DMS79 (cell line): ENCODE measurements at places on chromosomes 6 and 20.

- DNase-seq: no peak
These were observed 71.8 kb upstream of the L3MBTL3 start for GRCh38 chr6:129946439-129947140.

DNA sequence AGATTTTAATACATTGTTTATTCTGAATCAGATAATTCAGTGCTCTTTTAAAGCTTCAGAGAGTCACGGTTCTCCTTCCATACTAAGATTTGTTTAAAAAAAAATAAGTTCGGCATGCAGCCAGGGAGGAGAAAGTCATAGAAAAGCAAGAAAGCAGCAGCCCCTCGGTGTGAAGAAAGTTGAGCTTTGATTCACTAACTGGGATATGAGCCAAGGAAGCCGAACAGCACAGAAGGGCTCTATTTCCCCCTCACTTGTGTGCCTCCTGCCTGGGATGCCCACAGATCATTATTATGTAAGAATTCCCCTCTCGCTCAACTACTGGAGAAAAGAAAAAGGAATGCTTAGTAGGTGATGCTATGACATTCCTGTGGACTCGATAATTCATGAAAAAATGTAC lies 69.3 kb upstream of the SYNJ2 start:
- DNase-seq: no peak

DNA sequence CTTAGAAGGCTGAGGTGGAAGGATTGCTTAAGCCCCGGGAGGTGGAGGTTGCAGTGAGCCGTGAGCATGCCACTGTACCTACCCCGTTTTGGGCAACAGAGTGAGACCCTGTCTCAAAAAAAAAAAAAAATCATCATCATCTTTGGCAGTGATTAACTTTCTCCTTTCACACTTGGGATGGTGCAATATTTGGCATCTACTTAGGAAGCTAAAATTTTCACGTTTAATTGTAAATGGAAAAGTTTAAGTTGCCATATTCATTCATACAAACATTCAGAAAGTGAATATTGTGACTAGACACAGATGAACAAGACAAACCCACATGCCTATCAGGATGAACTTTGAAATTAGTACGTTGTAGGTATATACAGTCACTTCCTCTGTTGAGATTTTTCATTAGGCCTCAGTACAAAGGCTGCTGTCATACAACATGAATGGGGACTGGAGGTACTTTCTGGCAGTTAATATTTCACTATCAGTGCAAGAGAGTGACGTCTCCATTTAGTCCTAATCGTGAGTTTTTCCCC lies 10.3 kb downstream of the TOP1 start:
- no peak for DNase-seq

GRCh38 chr6:24329451-24329850 lies 28.4 kb downstream of the DCDC2 start:
- no peak for DNase-seq

- no peak for DNase-seq
These were observed 1054.3 kb downstream of the EPHA7 start for GRCh38 chr6:92364948-92365541.

GRCh38 chr20:2692886-2693285 lies 306 bp downstream of the EBF4 start:
- no peak for DNase-seq

DNA sequence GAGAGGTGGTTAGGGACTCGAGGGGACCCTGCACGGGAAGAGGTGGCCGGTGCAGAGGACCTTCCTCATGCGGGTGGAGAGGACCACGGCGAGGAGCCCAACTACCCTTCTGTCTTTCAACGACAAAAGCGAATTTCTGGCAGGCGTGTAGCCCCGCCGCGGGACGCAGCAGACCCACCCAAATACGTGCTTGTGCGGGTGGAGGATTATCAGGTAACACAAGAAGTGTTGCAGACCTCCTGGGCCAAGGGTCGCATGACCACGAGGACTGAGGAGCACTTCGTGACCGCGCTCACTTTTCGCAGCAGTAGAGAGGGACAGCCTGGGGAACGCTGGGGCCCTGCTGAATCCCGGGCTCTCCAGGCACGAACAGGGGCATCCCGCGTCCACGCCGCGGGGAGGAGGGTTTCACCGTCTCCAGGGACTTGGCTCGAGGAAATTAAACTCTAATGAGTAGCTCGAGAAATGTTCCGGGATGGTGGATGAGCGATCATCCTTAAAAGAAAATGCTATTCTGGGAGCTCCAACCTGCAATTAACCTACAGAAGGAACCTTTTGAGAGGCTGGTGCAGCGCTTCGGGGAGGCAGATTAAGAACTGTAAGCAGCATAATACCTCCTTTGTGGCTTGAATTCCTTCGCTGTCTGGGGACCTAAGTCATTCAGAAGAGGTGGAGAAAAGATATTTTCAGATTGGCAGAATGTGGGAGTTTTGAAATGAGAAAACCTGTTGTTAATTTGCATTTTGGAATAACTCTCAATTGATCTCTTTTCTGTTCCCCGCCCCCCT lies 804 bp downstream of the C6orf141 start:
- no peak for DNase-seq

- DNase-seq: no peak
These were observed 1.2 kb downstream of the EYA2 start for GRCh38 chr20:46895906-46896242.

- no peak for DNase-seq
These were observed 3.4 kb downstream of the TXNDC5 start for GRCh38 chr6:7907159-7907558.

- peak; percentile 62 for DNase-seq
These were observed 22.3 kb downstream of the MARCKS start for GRCh38 chr6:113879186-113880096.

DNA sequence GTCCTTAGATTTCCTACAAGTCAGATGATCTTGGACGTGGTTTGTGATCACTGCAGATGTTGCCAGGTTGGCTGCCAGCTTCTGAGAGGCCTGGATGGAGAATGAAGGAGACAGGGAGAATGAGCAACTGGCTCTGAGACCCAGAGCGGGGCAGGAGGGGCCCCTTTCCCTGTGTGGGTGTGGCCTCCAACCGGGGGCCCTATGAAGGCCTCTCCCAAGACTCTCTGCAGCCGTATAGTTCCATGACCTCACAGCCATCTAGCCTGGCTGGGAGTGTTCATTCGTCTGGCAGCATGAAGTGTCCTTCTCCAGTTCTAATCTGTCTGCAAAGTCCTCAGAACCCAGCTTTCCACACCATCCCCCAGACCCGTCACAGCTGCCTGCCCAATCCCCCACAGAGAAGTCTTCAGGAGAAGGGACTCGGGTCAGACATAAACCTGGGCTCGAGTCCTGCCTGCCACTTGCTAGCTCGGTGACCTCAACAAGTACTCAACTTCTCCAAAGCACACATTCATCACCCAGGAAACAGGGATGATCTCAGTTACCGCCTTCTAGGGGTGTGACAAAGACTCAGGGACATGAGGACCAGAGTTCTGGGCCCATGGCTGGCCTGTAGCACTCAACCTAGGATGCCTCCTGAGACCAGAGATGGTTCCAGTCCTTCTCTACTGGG lies 122.6 kb downstream of the EDN3 start:
- DNase-seq: no peak

- no peak for DNase-seq
These were observed 128.5 kb downstream of the FLRT3 start for GRCh38 chr20:14208956-14209355.

DNA sequence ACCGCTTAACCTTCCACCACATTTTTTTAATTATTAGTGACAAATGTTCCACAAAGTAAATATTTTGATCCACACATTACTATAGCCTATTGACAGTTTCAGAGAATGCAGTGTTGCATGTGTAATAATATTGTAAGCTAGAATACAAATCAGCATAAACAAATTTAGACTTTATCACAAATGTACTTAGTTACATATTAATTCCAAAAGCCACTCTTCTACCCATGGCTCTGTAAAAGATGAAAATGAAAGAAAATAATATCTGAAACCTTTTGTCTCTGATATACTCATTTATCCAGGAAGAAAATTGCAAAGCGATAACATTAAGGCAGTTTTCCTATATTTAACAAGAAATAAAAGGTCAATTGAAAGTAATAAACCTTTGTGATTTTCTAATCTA lies 954.0 kb upstream of the MAN1A1 start:
- DNase-seq: no peak

DNA sequence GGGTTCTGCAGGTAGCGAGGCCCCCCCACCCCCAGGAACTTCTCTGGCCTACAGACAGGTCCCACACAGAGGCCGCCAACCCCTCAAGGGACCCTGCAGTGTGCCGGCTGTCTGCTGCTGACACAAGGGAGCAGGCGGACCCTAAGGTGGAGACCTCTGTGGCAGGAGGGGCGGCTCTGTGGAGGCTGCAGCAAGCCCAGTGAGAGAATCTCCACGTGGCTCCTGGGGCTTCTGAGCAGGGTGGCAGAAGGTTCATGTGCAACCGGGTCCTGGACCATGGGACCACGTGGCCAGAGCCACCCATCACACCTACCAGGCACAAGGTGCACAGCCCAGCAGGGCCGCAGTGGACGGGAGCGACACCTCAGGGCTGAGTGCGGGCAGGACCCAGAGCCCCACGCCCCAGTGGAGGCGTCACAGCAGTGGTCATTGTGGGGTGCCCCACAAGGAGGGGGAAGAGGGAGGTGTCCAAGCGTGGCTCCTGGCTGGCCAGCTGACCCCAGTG lies 4.3 kb downstream of the ARFRP1 start:
- no peak for DNase-seq

- no peak for DNase-seq
These were observed 88.1 kb upstream of the TGM3 start for GRCh38 chr20:2207770-2208097.

GRCh38 chr6:161522276-161522675 lies 248.4 kb upstream of the AGPAT4 start:
- DNase-seq: no peak

DNA sequence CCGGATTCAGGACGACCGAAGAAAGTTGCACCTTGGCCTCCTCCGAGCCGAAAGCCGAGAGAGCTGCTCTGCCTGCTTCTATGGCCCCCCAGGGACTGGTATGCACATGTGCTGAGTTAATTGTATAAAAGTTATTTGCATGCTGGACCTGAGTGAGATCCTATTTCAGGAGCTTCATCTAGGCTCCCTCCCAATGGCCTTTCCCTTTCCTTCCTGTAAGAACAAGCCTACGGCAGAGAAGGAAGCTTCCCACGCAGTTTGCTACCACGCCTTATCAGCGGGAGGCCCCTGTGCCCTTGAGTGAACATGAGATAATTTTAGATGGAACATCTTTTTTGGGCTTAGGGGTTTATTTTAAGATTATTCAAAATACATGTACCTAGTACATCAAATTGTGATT lies 65.9 kb downstream of the RIN2 start:
- no peak for DNase-seq

- DNase-seq: no peak
These were observed 5.3 kb downstream of the RIPOR2 start for GRCh38 chr6:24930431-24930871.

DNA sequence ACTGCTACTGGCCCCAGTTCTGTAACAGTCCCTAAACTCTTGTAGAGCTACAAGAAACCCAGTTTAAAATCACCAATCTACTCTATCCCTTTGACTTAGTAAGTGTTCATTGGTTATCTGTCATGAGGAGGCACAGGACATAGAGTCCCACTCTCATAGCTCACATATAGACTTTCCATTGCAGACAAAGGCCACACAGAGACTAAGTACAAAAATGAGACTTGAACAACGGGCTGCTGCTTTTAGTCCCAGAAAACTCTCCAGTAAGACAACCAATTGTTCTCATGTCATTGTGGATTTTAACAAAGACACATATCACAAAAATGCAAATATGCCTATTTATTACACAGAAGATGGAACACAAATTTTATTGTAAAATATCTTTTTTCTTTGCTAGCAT lies 197.4 kb downstream of the PTPRK start:
- DNase-seq: no peak

- DNase-seq: no peak
These were observed 44.4 kb downstream of the GOPC start for GRCh38 chr6:117557951-117558350.

GRCh38 chr20:38878866-38879265 lies 47.4 kb upstream of the FAM83D start:
- no peak for DNase-seq

- DNase-seq: peak; percentile 43
These were observed 5.6 kb upstream of the PHACTR3 start for GRCh38 chr20:59598625-59599310.

GRCh38 chr6:44221291-44221960 lies 2.0 kb upstream of the SLC29A1 start:
- peak; percentile 55 for DNase-seq

GRCh38 chr20:43567477-43567876 lies 8.7 kb downstream of the SGK2 start:
- DNase-seq: no peak

DNA sequence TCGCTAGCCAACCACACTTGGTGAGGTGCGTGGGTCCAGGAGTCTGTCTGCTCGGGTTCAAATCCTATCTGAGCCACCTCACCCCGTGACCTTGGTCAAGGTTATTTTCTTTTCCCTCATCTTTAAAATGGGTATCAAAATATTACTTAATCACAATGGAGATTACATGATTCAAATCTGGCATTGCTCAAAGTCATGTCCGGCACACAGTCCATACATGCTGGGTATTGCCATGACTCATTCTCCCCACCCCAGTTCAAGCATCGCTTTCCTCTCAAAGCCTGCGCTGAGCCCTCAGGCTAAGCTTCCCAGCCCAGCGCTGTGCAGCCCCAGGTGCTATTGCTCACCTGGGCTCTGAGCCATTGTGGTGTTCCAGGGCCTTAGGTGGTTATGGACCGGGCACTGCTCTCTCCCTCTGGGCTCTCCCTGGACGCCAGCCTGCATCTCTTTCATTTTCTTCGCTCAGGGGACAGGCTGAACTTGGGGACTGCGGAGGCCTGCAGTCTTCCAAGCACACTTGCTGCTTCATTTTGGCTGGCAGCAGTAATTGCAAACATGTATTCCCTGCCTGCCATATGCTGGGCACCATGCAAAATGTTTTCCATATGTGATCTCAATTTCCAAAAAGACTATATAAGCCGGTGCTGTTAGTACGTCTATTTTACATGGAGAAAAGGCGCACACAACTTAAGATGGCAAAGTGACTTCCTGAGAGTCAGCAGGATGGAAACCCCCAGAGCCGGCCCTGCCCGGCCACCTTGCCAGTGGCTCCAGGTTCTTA lies 27.3 kb downstream of the WRNIP1 start:
- no peak for DNase-seq

GRCh38 chr6:167219967-167220512 lies 62.3 kb upstream of the GPR31 start:
- DNase-seq: no peak

GRCh38 chr6:83155794-83156193 lies 37.3 kb downstream of the PGM3 start:
- DNase-seq: no peak

GRCh38 chr20:33842346-33842745 lies 31.2 kb downstream of the CHMP4B start:
- DNase-seq: no peak

- DNase-seq: peak; percentile 93
These were observed 43.5 kb upstream of the PCMTD2 start for GRCh38 chr20:64211874-64212658.

- no peak for DNase-seq
These were observed 24.0 kb downstream of the C6orf132 start for GRCh38 chr6:42118162-42119001.

GRCh38 chr20:62734881-62735280 lies 26.2 kb downstream of the NTSR1 start:
- DNase-seq: no peak

- DNase-seq: peak; percentile 26
These were observed 63.7 kb downstream of the ALDH5A1 start for GRCh38 chr6:24558516-24558915.

GRCh38 chr6:31122791-31123706 lies 2.8 kb upstream of the CDSN start:
- no peak for DNase-seq
